ENCODE measurements at places on chromosomes 5 and 9.

GRCh38 chr5:140298183-140298601, 4.7 kb downstream of the PFDN1 start:
- peak; percentile 51 for DNase-seq

DNA sequence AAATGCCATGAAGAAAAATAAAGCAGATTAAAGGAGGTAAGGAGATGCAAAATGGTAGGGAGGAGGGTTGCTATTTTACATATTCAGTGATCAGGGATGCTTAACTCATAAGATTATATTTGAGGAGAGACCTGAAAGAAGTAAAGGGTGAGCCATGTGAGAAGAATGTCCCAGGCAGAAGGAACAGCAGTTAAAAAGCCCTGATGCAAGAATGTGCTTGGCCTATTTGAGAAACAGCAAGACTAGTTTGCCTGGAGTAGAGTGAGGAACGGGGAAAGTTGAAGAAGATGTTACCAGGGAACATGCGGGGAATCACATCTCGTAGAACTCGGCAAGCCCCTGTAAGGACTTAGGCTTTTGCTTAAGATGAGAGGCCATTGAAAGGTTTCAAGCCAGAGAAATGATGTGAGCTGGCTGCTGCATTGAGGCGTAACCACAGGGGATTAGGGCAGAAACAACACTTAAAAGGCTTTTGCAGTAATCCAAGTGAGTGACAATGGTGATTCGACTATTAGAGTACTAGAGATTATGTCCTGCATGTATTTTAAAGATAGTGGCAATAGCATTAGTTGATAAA, 198.7 kb downstream of the VPS13A start:
- DNase-seq, result no peak

DNA sequence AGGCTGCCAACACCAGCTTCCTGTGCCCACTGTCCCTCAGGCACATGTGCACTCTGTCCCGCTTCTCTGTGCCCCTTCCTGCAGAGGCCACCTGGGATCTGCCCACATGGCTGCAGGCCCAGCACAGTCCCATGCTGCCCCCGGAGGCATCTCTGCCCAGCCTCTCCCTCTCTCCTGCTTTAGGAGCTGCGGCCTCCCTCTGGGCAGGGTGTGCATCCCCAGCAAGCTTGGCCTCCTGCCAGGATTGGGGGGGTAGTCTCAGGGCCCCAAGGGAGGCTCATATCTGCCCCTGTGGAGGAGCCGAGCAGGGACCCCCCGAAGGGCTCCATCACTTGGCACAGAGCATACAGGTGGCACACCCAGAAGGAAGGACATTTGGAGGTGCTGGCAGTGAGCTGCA, 24.8 kb downstream of the FLT4 start:
- DNase-seq, result no peak

DNA sequence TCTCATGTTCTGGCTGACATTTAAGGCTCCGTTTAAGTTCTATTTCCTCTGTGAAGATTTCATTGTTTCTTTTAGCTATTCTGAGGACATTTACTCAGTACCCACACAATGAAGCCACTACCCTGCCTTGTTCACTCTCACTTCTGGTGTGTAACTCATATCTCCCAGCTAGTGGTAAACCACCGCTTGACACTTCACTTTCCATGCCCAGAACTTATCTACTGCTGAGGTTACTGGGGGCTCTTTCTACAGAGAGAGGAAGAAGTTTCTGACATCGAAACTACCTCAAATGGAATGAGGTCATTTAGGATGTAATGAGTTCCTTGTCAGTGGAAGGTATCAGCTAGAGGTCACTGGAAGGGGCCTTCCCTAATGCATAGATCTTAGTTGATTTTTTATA, 501.5 kb downstream of the DMAC1 start:
- DNase-seq, result no peak

- DNase-seq, result no peak
Observed at GRCh38 chr9:4849369-4849768, 56.6 kb downstream of the RCL1 start.

- no peak for DNase-seq
Observed at GRCh38 chr5:155728857-155729683, 597.9 kb upstream of the SGCD start.
